ENCODE measurements at places on chromosomes 11 and 22. TPM values are rescaled to one million over a fixed set of nuclear protein-coding genes. Genes with fewer than 3 reads are reported as not detected.

- peak; percentile 73 for DNase-seq
Observed at GRCh38 chr22:19663286-19663815, 51.0 kb upstream of the SEPTIN5 start.

DNA sequence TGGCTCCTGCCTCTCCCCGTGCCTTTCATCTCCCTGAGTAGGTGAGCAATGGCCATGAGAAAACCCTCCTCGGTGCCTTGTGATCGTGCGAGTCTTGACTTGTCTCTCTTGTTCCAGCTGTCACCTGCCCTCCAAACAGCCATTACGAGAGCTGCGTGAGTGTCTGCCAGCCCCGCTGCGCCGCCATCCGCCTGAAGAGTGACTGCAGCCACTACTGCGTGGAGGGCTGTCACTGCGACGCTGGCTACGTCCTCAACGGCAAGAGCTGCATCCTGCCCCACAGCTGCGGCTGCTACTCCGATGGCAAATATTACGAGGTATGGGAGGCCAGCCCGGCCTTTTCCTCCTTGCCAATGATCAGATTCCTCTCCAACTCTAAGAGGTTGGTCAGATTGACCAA, 51.7 kb downstream of the TECTA start:
- no peak for DNase-seq

Gene ALKBH3
- 39.0 TPM for total RNA-seq

Gene NUDT22
- 82.7 TPM for total RNA-seq

Gene OR2D2
- 1.0 TPM for total RNA-seq

DNA sequence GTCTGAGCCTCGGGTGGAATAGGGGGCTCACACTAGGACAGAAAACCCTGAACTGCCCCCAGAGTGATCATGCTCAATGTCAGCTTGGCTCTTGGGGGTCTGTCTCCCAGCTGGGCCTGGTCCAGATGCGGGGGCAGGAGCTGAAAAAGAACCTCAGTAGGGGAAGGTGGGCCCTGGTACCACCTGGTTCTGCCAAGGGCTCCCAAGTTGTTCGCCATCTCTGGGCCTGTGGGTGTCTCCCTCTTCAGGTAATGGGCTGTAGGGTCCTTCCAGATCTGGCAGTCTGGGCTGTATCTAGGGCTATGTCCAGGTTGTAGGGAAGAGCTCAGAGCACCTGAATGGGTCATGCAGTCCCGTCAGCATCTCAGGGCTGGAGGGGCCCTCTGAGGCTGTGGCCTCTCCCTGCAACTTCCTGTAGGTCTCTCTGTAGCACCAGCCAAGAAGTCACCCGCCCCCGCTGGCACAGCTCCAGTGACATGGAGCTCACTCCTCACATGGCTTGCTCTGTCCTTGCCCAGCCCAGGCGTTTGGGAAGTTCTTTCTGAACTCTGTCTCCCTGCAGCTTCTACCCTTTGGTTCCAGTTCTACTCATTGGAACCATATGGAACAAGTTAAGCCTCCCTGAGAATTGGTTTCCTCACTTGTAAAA, 33.0 kb upstream of the SOX10 start:
- peak; percentile 87 for DNase-seq

- no peak for DNase-seq
Observed at GRCh38 chr11:64503186-64503753, 87.8 kb upstream of the SLC22A12 start.

Gene TRPC6
- total RNA-seq = 5.8 TPM

Gene PAMR1
- 14.7 TPM for total RNA-seq

DNA sequence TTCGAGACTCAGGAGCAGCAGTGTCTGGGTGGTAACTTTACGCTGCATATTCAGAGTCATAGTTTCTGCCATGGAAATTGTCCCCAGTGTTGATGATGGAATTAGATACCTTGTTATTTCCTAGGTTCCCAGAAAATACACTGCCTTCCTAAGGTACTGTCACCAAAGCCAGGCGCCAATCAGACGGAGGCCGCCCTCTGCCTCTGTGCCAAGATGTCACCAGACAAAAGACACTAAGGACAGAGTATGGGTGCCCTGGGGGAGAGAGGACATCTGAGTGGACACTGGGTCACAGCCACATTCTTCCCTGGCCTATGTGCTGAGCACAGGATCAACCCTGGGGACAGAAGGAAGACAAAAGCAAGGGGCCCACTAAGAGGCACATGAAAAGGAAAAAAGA, 11.2 kb downstream of the PLA2G6 start:
- no peak for DNase-seq

Gene RNASEH2C
- 29.8 TPM for total RNA-seq

- DNase-seq = no peak
Observed at GRCh38 chr11:27313157-27313821, 49.7 kb downstream of the CCDC34 start.

Gene CRYAB
- 106 TPM for total RNA-seq

Gene THAP7
- total RNA-seq = 25.8 TPM

- DNase-seq = no peak
Observed at GRCh38 chr11:13666708-13667107, 1.8 kb upstream of the FAR1 start.

Gene PYGM
- 11.4 TPM for total RNA-seq

Gene ATL3
- 71.0 TPM for total RNA-seq

DNA sequence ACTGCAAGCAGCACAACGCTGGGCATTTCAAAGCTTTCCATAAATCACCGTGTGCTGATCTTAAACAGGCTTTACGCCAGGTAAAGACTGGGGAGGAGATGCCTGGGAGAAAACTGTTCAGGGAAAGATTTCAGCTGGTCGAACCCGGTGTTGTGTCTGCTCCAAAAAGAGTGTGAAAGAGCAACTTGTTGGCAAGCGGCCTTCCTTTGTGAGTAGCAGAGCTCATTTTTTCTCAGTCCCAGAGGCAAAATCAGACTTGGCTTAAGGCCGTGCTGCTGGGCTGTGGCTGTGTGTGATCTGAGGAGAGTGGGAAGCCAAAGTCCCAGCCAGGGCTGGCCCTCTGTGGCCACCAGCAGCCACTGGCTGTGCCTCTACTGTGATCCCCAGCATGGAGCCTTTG, 75.7 kb upstream of the E2F8 start:
- peak; percentile 59 for DNase-seq

DNA sequence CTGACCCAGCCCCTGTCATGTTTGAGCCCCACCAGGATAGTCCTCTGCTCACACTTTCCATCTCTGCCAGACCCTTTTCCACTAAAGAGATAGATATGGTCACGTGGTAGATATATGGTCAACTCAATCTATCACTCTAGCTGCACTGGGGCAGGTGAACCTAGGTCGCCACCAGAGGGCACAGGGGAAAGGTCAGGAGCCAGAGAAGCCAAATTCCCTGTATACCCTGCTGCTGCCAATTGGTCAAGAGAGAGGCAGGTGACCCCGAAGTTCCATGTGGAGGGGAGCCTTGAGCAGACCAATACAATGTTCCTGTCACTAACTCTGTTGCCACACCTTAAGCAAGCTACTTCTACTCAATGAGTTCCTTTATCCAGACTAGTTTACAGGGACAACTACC, 101.1 kb upstream of the GALNT18 start:
- no peak for DNase-seq

GRCh38 chr22:42368379-42369249, 63.6 kb downstream of the NFAM1 start:
- DNase-seq = no peak

DNA sequence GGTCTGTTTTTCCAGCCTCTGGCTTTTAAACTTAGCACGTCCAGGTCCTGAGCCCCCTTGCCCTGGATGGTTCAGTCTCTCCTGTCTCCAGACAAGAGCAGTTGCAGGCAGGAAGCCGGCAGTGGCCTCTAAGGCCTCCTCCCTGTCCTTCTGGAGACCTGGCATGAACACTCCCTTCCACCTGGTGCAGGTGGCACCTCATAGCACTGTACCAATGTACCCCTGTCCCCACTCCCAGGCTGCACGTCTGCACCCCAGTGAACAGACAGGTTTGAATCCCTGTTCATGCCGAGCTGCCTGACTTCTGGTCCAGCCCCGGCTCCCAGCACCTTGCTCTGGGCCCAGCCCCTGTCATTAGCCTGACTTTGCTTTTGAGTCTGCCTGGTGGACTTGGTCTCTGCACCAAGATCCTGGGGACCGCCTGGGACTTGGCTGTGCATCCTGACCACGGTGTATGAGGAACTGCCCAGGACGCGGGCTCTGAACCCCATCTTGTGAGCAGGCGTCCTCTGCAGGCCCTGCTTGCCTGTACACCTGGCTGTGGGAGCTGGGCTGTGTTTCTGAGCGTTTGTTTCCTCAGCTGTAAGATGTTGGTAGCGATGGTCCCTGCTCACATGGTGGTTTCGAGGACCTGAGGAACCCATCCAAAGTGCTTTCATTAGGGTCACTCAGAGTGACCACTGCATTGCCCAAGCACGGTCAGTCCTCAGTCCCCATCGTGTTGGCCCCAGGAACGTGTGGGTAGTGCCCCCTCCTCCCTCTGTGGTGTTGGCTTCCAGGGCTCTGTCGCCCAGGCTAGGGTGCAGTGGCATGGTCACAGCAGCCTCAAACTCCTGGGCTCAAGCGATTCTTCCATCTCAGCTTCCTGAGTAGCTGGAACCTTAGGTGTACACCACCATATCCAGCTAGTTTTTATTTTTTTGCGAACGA, 75.0 kb upstream of the SHANK2 start:
- no peak for DNase-seq

GRCh38 chr22:48972979-48973693, 854.5 kb downstream of the BRD1 start:
- no peak for DNase-seq

DNA sequence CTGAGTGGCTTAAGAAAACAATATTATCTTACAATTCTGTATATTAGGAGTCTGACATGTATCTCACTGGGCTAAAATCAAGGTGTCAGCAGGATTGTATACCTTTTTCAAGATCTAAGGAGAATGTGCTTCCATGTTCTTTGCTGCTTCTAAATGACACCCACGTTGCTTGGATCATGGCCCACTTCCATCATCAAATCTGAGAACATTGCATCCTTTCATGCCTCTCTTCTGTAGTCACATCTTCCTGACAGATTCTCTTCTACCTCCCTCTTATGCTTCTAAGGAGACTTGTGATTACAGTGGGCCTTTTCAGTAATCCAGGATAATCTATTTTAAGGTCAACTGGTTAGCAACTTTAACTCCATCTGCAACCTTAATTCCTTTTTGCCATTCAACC, 499.4 kb downstream of the FAM181B start:
- no peak for DNase-seq

DNA sequence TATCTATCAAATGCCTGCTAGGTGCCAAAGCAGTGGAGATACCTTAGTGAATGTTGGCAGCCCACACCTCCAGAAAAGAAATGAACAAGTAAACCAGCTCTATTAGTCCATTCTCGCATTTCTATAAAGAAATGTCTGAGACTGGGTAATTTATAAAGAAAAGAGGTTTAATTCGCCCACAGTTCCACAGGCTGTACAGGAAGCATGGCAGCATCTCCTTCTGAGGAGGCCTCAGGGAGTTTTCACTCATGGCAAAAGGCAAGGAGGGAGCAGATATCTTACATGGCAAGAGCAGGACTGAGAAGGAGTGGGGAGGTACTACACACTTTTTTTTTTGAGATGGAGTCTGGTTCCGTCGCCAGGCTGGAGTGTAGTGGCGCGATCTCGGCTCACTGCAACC, 18.7 kb upstream of the ZC3H12C start:
- no peak for DNase-seq

Gene SCUBE2
- total RNA-seq = 357 TPM

Gene TRIM22
- 86.6 TPM for total RNA-seq

Gene TH
- 4.3 TPM for total RNA-seq

DNA sequence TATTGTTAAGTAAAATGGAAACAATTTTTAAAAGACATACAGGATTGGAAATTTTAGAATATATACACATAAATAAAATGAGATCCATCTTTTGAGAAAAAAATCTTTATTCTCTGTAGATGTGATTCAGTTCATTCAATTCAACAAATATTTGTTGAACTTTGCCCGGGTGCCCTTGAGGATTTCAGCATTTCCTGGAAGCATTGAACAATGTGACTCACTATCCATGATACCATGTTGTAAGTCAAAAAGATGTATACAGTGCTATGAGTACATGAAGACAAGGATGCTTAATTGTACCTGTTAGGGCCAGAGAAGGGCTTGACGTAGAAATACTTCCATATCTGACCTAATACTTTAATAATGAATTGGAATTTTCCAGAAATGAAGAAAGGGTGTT, 353.7 kb downstream of the METTL15 start:
- no peak for DNase-seq

DNA sequence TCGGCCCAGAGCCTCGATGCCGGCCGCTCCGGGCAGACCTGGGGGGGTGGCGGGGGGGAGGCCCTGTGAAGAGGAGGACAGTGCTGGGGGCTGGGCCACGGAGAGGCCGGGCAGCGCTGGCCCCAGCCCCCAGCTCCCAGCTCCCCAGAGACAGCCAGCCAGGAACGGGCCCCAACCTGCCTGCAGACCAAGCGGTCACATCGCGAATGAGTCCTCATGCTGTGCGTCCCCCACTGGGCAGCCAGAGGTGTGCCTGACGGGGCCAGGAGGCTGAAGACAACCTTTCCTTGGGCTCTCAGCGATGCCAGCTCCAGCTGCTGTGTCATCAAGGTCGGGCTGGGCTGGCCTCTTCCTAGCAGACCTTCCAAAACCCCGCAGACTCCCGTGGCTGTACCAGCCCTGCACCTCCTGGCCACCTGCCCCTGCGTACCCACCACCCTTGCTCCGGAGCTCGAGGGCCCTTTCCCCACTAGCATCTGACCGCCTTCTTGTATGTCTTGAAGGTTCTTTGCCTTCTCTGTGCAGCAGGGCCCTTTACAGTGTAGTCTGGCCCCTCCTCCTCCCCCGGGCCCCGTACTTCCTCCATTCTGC, 88.4 kb downstream of the CDKN1C start:
- peak; percentile 42 for DNase-seq

- DNase-seq = no peak
Observed at GRCh38 chr22:44942979-44943700, 66.7 kb downstream of the PHF21B start.

Gene TESMIN
- 7.7 TPM for total RNA-seq

Gene C11orf52
- 8.5 TPM for total RNA-seq

Gene FOLH1
- total RNA-seq = 0.65 TPM

- no peak for DNase-seq
Observed at GRCh38 chr22:19419464-19420178, 11.9 kb downstream of the HIRA start.

- DNase-seq = no peak
Observed at GRCh38 chr11:83477772-83478171, 191.6 kb upstream of the CCDC90B start.

DNA sequence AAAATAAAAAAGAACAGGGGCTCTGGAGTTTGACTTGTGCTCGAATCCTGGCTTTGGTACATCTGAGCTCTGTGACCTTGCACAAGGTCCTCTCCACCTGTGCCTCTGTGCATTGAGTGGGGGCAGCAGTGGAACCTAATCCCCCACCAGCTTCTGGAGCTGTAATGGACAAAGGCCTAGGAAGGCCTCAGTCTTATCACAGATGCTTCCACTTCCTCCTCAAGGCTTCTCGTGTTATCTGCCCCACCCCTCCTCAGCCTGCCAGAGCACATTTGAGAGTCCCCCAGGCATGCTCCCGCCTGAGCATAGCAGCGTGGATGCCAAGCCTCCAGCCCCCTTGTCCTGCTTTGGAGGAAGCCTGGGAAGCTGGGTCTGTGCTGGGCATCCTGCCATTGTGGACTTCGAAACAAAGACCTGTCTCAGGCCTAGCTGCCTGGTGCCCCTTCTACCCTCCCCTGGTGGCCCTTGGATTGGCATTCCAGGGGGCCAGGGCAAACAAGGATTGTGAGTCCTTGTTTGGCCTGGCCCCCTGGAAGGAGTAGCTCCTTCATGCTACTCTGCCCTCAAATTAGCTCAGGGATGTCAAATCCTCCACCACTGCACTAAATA, 15.0 kb downstream of the SLC35E4 start:
- no peak for DNase-seq

Gene ZDHHC8
- 64.2 TPM for total RNA-seq

GRCh38 chr11:72446929-72447769, 12.8 kb upstream of the CLPB start:
- DNase-seq = no peak

Gene FOSL1
- 4.5 TPM for total RNA-seq

GRCh38 chr11:85281550-85281949, 345.6 kb downstream of the DLG2 start:
- no peak for DNase-seq

All from ureter (tissue), 1 donor.